ENCODE measurements at places on chromosomes 16 and 17. TPM values are rescaled to one million over a fixed set of nuclear protein-coding genes. Genes with fewer than 3 reads are reported as not detected.

DNA sequence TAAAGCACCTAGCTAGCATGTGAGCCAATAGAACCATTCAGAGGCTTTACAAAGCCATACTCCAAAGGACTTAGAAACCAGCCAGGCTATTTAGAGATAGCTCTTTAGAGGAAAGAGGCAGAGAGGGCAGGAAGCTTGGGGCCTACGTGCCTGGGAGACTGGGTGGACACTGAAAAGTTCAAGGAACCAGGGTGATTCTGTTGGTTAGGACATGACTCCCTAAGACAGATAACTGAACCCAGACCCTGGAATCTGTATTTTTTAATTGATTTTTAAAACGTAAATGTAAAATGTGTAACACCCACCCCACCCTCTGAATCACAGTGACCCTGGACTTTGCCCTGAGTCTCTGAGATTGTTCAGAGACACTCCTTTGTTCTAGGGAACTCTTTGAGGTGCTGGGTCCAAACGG is 16.1 kb upstream of the GNA13 start:
- DNase-seq, result no peak

QRICH2 gene
- total RNA-seq, result 10.8 TPM

GRCh38 chr16:87229230-87230188 is 87.7 kb downstream of the C16orf95 start:
- no peak for DNase-seq

C16orf96 gene
- not detected for total RNA-seq

- no peak for DNase-seq
These were observed 58.2 kb downstream of the IGF2BP1 start for GRCh38 chr17:49055181-49055927.

FNDC8 gene
- total RNA-seq, result not detected

DNA sequence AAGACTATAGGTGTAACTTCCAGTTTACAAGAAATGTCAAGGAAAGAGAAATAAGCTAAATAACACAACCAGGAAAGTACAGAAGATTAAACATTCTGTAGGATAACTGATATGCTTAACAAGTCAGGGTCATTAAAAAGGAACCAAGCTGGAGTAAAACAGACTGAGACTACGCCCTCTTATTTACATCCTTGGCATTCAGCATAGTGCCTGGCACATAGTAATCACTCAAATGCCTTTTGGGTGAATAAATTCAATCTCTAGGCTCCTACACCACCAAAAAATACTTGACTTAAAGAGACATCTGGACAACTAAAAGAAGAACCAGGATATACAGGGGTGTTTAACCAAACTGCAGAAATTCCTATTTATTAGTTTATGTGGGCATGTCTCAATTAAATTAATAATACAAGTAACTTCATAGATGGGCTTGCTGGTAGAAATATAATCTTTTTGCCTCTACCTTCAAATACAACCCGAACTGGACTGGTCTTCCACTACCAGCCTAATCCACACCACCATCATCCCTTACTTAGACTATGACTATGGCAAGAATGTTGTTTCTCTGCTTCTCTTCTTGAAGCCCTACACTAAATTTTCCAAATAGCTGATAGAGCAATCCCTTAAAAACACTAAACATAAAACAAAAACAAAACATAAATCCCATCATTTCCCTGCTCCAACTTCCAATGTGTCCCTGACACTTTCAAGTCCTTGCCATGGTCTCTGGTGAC is 47.7 kb upstream of the ULK2 start:
- no peak for DNase-seq

- no peak for DNase-seq
These were observed 9.9 kb upstream of the SMIM36 start for GRCh38 chr17:55521186-55521585.

- no peak for DNase-seq
These were observed 1.9 kb upstream of the CBFB start for GRCh38 chr16:67027046-67027445.

- DNase-seq, result no peak
These were observed 273.4 kb downstream of the CPPED1 start for GRCh38 chr16:12530302-12530701.

DNA sequence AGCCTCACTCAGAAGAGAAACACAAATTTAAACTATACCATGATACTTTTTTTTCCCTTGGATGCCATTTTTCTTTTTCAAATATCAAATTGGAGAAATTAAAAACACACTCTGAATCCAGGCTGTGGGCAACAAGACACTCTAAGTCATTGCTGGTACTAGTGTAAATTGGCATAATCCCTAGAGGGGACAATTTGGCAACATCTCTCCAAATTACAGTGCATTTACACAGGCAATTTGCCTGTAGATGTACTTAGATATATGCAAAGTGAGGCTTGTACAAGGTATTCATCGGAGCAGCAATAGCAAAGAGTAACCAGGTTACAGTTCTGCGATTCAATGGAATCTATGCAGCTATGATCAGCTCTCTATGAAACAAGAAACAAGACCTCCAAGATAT is 6.7 kb upstream of the GUCY2D start:
- no peak for DNase-seq

- DNase-seq, result no peak
These were observed 81.6 kb upstream of the CACNG5 start for GRCh38 chr17:66753126-66753920.

DNA sequence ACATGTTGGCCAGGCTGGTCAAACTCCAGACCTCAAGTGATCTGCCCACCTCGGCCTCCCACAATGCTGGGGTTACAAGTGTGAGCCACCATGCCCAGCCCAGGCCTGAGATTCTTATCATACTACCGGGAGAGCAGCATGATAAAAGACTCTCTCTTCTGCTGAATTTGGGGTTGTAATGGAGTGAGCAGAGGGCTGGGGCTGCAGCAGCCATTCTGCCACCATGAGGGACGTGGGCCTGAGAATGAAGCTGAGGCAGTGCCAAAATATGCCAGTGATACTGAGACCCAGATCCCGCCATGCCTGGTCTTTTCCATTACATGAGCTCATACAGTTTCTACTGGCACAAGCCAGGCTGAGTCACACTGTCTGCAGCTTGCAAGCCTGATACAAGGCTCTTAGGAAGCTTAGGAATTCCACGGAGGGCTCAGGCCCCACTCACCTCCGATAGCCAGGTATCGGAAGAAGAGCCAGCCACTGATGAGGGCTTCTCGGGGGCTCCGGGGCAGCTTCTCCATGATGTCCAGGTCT is 19.6 kb upstream of the P2RX1 start:
- no peak for DNase-seq

- DNase-seq, result no peak
These were observed 19.6 kb upstream of the LRRC75A start for GRCh38 chr17:16511593-16511992.

DNA sequence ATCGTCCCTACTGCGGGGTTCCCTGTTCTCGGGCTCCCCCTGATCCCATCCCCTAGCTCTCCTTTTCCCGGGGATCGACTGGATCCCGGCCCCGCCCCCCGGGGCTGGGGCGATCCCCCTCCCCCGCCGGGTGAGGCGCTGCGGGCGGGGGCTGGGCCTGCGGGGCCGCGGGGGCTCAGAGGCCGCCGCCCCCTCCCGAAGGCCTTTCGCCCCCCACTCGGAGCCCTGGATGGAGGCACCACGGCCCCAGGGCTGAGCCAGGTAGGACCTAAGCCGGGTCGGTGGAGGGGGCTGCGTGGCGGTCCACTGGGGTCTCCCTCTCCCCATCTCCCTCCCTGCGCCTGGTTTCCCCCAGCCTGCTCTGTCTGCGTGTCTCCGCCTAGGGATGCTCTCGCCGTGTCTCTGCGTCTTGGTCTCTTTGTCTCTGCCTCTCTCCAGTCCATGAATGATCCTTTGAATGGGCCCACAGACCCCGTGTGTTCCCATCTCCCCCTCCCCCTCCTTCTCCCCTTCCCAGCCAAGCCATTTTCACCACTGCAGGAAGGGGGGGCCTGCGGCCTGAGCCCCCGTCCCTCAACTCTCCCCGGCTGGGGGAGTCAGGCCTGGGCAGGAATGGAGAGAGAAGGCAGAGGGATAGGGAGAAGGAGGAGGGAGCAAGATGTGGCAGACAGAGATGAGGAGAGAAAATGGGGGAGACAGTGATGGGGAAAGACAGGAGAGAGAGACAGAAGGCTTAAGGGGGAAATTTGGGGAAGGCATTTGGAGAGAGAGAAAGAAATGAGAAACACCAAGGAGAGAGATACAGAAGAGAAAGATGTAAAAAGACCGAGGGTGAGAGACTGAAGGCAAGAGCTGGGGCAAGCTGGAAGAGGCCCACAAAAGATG is 1.7 kb upstream of the TMEM256 start:
- no peak for DNase-seq

DNA sequence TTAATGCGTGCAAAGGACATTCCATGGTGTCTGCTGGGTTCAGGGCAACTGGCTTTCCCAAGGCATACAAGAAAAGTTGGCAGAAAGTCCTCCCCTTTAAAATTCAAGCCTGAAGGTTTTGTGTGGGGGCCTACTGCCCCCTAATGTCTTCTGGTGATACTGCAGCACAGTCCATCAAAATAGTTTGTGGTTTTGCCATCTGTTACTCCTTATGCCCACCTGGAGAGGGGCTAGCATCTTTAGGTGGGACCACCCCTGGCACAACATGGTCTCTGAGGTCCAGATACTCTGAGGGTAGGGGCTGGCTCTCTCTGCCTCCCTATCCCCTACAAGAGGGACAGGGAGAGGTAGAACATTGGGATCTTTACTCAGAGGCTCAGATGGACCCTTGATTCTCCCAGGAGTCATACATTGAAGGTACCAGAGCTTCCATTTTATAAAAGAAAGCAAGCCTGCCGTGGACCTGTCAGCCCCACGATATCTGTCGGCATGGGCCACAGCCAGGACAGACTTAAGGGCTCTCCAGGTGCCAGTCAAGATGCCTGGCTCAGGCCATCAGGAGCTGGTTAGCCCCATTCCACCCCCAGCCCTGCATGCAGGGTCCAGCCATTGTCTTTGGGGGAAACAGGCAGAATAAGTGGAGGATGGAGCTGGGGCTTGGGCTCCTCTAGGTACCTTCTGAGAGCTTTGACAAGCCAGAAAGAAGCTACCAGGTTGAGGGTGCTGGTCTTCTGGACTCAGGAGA is 6.3 kb downstream of the ESRP2 start:
- no peak for DNase-seq

GRCh38 chr17:56540836-56541235 is 52.7 kb upstream of the NOG start:
- DNase-seq, result no peak

- no peak for DNase-seq
These were observed 82.4 kb downstream of the GSG1L start for GRCh38 chr16:27980919-27981700.
